ENCODE measurements at places on chromosomes 6 and 20.

GRCh38 chr20:49892817-49893216 is 22.5 kb downstream of the SPATA2 start:
- DNase-seq = no peak

DNA sequence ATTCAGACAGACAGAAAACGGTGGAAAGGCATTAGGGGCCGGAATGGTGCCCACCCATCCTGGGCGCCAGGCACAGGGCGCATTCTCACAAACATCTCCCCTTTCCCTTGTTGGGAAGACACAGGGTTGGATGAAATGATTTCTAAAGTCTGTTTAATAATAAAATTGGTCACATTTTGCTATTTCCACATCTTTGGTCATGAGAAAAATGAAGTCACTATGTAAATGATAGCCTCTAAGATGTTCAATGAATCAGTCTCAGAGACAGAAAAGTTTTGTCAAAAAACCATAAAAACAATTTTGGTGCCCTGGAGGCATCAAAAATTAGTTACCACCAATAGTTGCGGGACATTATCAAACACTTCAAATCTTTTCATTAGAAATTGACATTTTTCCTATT is 40.7 kb downstream of the PRR18 start:
- no peak for DNase-seq

GRCh38 chr20:20447196-20447595 is 79.3 kb downstream of the INSM1 start:
- no peak for DNase-seq

GRCh38 chr6:98514073-98514720 is 320.2 kb upstream of the POU3F2 start:
- no peak for DNase-seq

DNA sequence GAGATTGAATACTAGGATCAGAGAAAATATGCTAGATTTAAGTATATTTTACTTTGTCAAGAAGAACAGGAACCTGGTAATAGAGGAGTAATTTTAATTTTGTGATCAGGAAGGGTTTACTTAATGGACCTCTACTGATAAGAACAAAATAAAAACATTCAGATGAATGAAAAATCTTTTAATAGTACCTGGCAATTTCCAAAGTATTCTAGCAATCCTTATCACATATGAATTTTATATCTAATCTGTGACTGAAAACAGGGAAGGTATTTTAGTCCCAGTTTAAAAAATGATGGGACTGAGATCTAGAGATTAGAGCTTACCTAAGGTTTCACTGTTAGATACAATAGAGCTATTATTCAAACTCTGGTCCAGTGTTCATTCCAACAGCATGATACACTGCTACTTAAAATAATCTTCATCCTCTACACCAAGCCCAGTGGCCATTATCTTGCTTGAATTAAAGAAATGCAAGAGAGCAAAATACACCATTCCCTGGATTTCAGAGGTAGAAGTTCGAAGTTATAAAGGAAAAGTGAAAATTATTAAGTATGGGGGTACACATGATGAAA is 13.5 kb downstream of the SLC17A5 start:
- DNase-seq = no peak

GRCh38 chr6:136846046-136846445 is 23.7 kb downstream of the PEX7 start:
- DNase-seq = peak; percentile 22

- DNase-seq = no peak
Measured at GRCh38 chr6:19547507-19547906, 289.7 kb upstream of the ID4 start.

DNA sequence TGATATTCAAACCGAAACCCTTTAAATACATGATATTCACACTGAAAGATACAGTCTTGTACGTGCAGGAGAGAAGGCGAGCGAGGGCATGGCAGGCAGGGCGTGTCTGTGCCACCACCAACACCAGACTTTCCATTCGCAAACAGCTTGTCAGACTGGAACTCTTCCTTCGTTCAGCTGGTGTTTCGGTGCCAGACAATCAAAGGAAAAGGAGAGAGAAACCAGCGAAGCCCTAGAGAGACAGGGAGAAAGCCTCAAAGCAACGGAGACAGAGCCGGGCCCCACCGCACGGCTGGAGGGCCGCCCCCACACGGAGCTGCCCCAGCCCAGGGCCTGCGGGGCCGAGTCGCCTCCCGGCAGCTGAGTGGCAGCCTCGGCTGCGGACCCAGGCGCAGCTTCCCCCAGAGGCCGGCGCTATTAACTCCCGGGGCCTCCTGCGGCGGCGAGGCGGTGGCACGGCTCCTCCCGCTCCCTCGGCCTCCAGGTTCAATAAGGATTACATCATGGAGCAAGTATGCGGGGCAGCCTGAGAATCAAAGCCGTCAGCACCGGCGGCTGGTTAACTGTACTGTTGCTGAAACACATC is 32.1 kb upstream of the NR2E1 start:
- DNase-seq = no peak

GRCh38 chr20:34891166-34892062 is 15.0 kb downstream of the ACSS2 start:
- DNase-seq = no peak

- DNase-seq = no peak
Measured at GRCh38 chr6:74152096-74152675, 456.2 kb downstream of the CD109 start.
